CD4-positive, CD25-positive, alpha-beta regulatory T cell (primary cell): ENCODE measurements at places on chromosomes 5 and 9. TPM values are rescaled to one million over a fixed set of nuclear protein-coding genes. Genes with fewer than 3 reads are reported as not detected.

TLN1 gene
- polyA plus RNA-seq = 33.7 TPM

CDKN2B gene
- 0.37 TPM for polyA plus RNA-seq

PCDHGC5 gene
- not detected for polyA plus RNA-seq

SETX gene
- polyA plus RNA-seq = 30.6 TPM

GRXCR2 gene
- polyA plus RNA-seq = 0.18 TPM

MARVELD2 gene
- polyA plus RNA-seq = 0.07 TPM

OGN gene
- polyA plus RNA-seq = 1.3 TPM

FAM163B gene
- not detected for polyA plus RNA-seq

PKD2L2 gene
- 0.60 TPM for polyA plus RNA-seq

MEIKIN gene
- polyA plus RNA-seq = not detected

FBP1 gene
- 2.0 TPM for polyA plus RNA-seq
